ENCODE measurements at places on chromosomes 7 and 10.

GRCh38 chr10:14389981-14390590, 59.4 kb upstream of the FRMD4A start:
- DNase-seq = no peak

DNA sequence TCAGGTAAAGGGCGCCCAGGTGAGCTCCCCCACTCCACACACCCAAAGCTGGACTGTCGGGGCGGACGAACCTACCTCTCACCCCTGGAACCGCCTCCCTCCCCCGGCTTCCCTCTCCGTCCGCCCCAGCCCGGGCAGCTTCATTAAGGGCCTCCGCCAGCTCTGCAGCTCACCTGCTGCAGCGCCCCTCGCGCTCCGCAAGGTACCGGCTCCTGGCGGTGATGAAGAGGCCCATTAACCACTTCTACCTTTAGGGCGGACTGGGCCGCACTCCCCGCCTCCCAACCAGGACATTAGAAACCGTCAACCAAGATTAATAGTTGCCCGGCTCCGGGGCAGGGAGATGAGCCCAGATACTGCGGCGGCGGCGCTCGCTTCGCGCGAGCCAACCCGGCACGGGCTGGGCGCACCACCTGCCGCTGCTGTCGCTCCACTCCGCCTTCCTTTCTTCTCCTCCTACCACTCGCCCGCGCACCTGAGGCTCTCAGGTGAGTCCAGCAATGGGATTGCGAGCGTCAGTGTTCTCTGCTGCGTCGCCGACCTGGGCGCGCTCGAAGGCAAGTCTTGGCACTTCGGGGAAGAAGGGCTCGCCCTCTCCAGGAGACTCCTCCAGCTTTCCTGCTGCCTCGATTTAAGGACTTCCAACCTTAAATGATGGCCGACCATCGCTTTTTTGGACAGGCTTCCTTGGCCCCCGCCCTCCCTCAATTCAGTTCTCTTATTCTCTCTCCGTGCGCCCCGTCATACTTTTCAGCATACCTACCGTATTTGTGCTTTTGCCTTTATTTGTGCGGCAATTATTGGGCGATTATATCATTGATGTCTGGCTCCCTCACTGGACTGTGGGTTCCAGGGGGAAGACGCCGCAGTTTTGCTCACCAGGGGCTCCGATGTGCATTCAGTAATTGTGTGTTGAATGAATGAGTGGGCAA, 13.6 kb upstream of the KAZALD1 start:
- peak; percentile 79 for DNase-seq

GRCh38 chr7:73779517-73779916, 9.4 kb upstream of the CLDN3 start:
- DNase-seq = no peak

DNA sequence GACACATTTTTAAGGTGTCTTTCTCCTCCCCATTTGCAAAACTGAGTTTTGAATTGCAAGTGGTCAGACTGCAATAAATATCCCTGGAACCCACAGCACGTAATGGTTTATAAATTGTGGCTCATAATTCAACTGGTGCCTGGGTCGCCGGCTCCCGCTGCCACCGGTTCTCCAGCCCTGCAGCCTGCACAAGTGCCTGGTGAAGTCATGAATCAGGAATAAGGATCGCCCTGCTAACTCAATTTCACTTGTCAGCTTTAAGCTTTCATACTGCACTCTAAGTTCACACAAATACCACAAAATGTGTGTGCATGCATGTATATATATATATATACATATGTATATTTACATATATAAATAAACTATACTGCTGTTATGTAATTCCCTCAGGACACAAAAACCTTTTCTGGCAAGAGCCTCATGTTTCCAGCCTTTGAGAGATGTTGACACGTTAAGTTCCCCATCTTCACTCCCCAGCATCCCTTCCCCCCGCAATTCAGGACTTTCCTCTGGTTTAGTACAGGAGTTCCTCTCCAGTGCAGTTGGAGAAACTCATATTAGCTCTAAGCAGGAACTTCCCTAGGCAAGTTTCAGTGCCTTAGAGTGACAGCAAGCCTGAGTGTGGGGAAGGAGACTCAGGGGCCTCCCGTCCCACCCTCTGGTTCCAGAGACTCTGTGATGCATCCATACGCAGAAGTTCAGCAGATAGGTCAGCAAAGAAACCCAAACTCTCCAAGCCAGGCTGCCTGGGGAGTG, 129.2 kb upstream of the UNC5B start:
- no peak for DNase-seq

DNA sequence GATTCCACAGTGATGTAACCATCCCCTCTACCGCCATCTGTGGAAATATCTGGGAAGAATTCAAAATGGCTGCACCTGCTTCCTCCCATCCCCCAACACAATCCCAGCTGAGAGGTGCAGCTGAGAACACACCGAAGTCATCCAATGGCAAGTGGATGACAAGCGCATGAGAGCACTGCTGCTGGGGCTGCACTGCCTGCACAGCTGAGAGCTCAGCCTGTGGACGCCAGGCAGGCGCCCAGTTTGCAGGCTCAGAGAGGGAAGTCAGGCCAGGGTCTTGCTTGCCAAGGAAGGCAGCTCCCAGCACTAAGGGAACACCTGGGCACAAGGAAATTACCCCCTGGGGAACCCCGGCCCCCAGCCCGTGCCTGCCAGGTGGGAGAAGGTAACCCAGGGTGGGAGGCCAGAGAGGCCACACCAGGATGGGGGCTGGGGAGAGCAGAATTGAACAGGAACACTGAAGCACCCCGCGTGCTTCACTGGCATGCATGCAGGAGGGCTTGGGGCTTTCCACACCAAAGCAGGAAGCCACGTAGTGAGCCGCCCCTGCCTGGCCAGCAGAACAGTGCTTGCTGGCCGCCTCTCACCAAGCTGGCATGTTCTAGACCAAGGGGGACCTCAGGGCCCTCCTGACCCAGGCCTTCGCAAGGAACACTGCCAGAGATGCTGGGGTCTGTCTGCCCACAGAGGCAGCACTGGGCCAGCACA, 46.2 kb downstream of the FAM53B start:
- DNase-seq = peak; percentile 19

DNA sequence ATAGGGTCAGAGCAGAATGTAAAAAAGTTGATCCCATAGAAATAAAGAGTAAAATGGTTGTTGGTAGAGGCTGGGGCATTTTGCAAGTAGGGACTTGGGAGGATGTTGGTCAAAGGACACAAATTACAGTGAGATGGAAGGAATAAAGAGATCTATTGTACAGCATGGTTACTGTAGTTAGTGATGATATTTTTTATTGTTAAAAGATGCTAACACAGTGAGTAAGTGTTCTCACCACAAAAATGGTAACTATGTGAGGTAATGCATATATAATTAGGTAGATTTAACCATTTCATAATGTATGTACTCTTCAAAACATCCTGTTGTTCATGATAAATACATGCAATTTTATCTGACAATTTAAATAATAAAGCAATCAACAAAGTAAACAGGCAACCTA, 280.7 kb upstream of the MAGI2 start:
- DNase-seq = no peak

GRCh38 chr7:121572615-121573014, 176.5 kb upstream of the FAM3C start:
- peak; percentile 56 for DNase-seq

DNA sequence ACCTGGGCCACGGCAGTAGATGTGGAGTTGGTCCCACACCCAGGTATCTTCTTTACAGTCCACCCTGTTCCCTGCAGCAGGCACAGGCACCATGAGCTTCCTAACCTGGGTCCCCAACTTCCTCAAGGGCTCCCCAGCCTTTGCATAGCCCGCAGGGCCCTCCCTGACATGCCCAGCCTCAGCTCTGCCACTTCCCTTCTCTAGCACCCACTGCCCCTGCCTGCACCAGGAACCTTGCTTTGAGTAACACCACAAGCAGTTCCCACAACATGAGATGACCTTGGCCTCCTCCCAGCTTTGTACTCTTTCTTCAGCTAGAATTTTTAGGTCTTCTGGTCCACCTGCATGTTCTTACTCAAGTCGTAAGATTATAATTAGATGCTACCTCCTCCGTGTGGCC, 92.2 kb upstream of the ZPBP start:
- DNase-seq = no peak

GRCh38 chr10:66637273-66638036, 288.4 kb upstream of the LRRTM3 start:
- DNase-seq = peak; percentile 0

DNA sequence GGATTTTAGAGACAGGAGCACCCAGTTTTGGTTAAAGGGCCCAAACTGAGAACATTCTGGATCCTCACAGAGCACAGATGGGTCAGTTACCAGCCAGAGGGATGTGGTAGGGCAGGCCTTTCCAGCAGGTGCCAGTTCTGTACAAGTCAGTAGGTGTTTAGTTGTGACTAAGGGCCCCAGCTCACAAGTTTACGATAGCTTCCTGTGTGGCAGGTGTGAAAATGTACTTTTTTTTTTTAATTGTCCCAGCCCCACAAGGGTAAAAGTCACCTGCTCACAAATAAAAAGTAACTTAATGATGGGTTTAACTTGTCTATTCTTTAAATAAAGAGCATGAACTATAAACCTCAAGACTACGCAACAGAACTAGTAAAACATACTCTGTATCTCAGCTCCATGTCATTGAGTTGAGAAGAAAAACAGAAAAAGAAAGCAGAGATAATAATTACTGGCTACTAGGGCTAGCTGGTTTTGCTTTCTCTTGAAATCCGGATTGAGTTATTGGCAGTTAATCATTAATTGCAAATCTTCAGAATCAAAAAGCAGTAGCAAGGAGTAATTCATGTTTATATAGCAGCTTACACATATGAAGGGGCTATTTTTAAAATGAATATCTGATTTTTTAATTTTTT, 15.4 kb downstream of the NFE2L3 start:
- DNase-seq = no peak

GRCh38 chr7:44733708-44734481, 14.8 kb upstream of the ZMIZ2 start:
- peak; percentile 66 for DNase-seq

DNA sequence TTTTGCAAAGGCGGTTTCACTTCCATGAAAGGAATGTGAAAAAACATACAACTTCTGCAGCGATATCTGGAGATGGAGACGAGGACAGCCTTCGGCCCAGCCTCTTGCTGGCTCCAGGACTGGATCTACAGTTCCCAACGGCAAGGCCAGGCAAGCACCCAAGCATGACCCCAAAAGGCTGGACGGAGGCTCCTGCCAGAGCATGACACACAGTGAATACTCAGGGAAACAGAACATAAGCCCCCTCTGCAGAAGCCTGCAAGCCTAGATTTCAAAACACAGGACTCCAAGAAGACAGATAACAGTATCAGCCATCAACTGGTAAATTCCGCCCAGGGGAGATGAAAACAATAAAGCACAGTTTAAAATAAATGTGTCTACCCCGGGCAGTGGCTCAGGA, 3.3 kb upstream of the LRRC27 start:
- DNase-seq = no peak

DNA sequence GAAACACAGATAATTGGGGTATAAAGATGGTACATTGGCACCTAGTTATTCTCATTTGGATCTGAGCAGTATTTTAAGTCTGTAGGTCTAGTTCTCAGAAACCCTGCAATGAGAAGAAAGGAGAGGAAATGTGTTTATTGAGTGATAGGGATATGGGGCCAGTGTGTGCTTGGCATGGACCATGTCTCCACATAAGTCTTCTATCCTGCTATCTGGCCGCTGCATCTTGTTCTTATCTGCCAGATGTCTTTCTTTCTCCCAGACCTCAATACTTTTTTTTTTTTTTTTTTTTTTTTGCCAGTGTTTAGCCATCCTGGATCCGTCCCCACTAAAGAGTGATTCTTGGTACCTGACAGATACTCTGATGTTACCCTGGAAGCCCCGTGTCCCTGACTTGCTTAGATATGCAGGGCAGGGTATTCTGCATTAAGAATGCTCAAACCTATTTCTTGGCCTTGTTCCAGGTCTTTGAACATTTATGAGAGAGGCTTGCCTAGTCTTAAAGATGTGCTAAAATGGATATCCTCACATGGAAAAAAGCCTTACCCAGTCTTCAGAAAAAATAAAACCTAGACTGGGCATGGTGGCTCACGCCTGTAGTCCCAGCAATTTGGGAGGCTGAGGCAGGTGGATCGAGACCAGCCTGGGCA, 10.0 kb downstream of the MTURN start:
- peak; percentile 77 for DNase-seq

GRCh38 chr10:7708832-7709231, 5.7 kb downstream of the ITIH2 start:
- no peak for DNase-seq

- DNase-seq = no peak
Observed at GRCh38 chr10:113169853-113170460, 219.9 kb downstream of the TCF7L2 start.

DNA sequence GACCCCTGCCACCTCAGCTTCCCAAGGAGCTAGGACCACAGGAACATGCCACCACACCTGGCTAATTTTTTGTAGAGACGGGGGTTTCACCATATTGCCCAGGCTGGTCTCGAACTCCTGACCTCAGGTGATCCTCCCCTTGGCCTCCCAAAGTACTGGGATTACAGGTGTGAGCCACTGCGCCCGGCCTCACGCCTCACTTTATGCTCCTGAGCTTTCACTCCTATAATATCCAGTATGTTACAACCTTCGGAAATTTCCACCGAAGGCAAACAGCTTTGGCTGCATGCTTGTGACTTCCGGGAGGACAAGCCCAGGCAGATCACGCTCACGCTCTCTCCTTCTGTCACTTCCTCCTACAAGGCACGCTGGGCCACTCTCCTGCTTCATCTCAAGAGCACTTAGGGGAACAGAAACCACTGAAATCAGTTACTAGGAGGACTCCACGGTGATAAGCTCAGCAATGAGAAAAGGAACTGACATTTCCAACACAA, 4.4 kb upstream of the MAD1L1 start:
- no peak for DNase-seq

DNA sequence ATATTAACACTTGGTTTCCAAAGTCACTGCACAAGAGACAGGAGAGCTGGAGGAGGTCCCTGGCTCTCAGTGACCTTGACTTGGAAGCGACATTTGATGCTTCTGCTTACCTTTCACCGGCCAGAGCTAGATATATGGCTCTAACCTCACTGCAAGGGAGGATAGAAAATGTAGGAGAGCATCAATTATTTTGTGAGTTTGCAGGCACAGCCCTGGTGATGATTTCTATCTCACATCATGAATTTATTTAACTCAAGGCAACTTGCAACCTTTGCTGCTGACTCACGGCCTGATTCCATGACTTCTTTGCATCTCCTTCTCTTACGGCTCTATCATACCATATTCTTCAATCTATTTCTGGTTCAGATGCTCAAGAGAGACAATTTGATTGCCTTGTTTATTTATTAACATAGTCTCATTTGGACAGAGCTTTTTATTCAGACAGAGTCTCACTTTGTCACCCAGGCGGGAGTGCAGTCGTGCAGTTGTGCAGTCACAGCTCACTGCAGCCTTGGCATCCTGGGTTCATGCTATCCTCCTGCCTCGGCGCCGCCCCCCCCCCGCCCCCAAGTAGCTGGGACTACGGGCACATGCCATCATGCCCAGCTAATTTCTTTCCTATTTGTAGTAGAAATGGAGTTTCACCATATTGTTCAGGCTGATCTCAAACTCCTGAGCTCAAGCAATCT, 196.0 kb downstream of the REEP3 start:
- no peak for DNase-seq

- peak; percentile 90 for DNase-seq
Observed at GRCh38 chr7:1210979-1211608, 21.6 kb upstream of the UNCX start.

Data from NCI-H69 (cell line).